ENCODE measurements at places on chromosomes 7 and 10.

DNA sequence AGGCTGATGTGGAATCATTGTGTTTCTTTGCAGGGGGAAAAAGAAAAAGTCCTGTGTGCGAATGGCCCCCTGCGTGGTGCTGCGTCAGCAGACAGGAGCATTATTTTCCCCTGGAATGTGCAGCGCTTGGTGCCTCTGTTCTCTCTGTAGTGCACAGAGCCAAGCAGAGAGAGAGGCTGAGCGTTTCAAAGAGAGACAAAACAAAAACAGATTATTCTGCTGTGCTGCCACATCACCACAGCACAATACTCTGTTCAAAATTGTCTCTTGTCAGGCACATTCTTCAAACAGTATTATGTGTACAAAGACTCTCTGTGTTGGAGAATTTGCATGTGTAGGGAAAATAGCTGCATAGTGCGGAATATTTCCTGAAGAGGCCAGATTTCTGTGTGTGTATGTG is 609.0 kb downstream of the SDK1 start:
- no peak for DNase-seq

DNA sequence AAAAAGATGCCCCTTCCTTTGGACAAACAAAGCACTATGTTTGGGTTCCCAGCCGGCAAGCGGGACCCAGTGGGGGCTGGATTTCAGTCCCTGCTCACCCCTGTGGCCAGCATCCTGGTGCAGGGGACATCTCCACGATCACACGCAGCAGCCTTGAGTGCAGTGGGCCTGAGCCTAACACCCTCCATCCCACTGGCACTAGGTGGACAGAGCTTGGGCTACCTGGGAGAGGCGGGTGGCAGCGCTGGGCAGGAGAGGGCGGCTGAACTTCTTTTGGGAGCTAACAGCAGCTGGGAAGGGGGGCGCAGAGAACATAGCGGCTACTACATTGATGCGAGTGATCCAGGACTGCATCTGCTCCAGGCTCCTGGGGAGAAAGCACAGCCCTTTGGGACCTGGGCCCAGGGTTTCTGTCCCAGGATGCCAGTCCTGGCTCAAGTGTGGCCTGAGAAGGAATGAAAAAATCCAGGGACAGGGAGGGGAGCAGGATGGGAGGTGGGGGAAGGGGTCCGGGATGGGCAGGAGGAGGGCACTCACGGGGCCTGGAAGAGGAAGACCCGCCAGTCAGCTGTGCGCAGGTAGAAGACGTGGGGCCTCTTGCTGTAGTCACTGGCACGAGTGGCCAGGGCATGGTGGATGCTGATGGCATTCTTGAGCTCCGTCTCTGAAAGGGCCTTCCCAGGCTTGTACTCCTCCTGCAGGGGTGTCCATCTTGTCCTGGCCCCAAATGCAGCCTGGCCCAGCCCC is 9.0 kb downstream of the NFKB2 start:
- DNase-seq: no peak

- DNase-seq: no peak
These were observed 589 bp upstream of the ZFAND4 start for GRCh38 chr10:45673074-45673648.

GRCh38 chr7:43628431-43628830 is 45.5 kb downstream of the STK17A start:
- no peak for DNase-seq

GRCh38 chr7:106394526-106394925 is 109.7 kb upstream of the NAMPT start:
- no peak for DNase-seq

DNA sequence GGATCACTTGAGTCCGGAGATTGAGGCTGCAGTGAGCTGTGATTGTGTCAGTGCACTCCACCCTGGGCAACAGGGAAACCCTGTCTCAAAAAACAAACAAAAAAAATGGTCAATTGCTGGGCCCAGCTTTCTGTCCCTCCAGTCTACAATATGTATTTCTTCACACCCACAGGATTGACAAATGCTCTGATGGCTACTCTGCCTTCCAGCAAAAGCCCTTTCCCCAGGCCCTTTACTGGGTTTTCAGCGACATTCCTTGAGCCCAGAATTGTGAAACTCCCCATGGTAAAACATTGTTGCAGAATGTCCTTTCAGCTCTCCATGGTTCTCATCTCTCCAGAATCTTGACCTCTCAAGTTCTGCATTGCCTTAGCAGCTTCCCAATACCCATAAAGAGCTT is 23.7 kb upstream of the TNKS2 start:
- DNase-seq: no peak

- DNase-seq: no peak
These were observed 137.6 kb downstream of the GPAM start for GRCh38 chr10:112045938-112046337.

DNA sequence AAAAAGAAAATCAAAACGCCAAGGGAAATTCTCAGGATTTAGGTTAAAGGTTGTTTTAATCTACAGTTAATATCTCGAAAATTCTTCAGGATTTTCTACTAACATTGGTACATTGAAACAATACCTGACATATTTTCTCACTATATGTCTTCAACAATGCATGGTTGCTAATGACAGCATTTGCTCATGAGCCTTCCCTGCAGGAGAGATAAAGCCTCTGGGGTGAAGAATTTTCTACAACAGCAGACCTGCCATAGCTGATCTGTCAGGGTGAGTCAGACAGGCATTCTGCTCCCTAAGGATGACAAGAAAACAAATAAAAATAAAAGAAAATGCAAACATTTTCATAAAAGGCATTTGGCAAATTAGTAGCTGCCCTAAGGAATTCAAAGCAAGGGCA is 11.7 kb upstream of the GPR37 start:
- DNase-seq: no peak

Measured in esophagus squamous epithelium (tissue), 5 donors.